A549 treated with Mapracorat at 1 μM for 4 hours (cell line): ENCODE measurements at places on chromosomes 2 and 18. TPM values are rescaled to one million over a fixed set of nuclear protein-coding genes. Genes with fewer than 3 reads are reported as not detected.

Gene NOSTRIN
- total RNA-seq: 1.8 to 3.1 TPM (median 2.2 TPM) in 5 replicates

Gene ID2
- total RNA-seq: 72.4 to 114 TPM (median 94.7 TPM) in 5 replicates

Gene SFXN5
- 10.6 to 16.1 TPM (median 14.8 TPM) in 5 replicates for total RNA-seq

Gene IL1RN
- total RNA-seq: 0.13 to 0.53 TPM (median 0.37 TPM) in 5 replicates

Gene ALK
- total RNA-seq: not detected in 5 replicates

Gene SH2D6
- 0.56 to 1.8 TPM (median 0.92 TPM) in 5 replicates for total RNA-seq

Gene TRABD2A
- total RNA-seq: 10.3 to 14.7 TPM (median 12.5 TPM) in 5 replicates

Gene NHEJ1
- total RNA-seq: 15.0 to 17.9 TPM (median 17.1 TPM) in 5 replicates

Gene AGXT
- not detected in 5 replicates for total RNA-seq

Gene YIPF4
- 39.5 to 59.8 TPM (median 52.9 TPM) in 5 replicates for total RNA-seq

Gene OSR1
- 6.4 to 10.3 TPM (median 6.6 TPM) in 5 replicates for total RNA-seq

Gene EFEMP1
- total RNA-seq: 31.2 to 57.5 TPM (median 41.7 TPM) in 5 replicates

Gene TFPI
- total RNA-seq: 42.2 to 59.1 TPM (median 50.4 TPM) in 5 replicates

Gene SLC30A3
- 2.1 to 4.0 TPM (median 3.3 TPM) in 5 replicates for total RNA-seq

Gene TRAPPC8
- total RNA-seq: 9.7 to 14.4 TPM (median 11.8 TPM) in 5 replicates

Gene ERMN
- total RNA-seq: not detected in 5 replicates

Gene C2orf66
- 0.07 to 0.14 TPM (median 0.09 TPM) in 3 of 5 replicates, not detected in the others for total RNA-seq

Gene SLC9A4
- not detected in 5 replicates for total RNA-seq

Gene CFAP221
- 0.22 to 1.0 TPM (median 0.31 TPM) in 5 replicates for total RNA-seq

Gene DSG4
- not detected in 5 replicates for total RNA-seq

Gene MGAT5
- total RNA-seq: 13.0 to 17.7 TPM (median 15.7 TPM) in 5 replicates

Gene PROKR1
- total RNA-seq: not detected in 5 replicates

Gene STAMBP
- total RNA-seq: 47.6 to 51.1 TPM (median 49.3 TPM) in 5 replicates

Gene TMEM247
- total RNA-seq: not detected in 5 replicates

Gene GDF7
- total RNA-seq: 0.02 to 0.13 TPM (median 0.09 TPM) in 5 replicates

Gene SPATA3
- total RNA-seq: not detected in 5 replicates

Gene ERFE
- 6.6 to 9.1 TPM (median 8.3 TPM) in 5 replicates for total RNA-seq

Gene LMAN1
- total RNA-seq: 24.7 to 31.7 TPM (median 30.7 TPM) in 5 replicates

Gene PUS10
- total RNA-seq: 1.8 to 3.4 TPM (median 2.9 TPM) in 5 replicates

Gene TLX2
- 0.19 to 0.58 TPM (median 0.33 TPM) in 5 replicates for total RNA-seq

Gene PCARE
- not detected in 5 replicates for total RNA-seq
